ENCODE measurements at places on chromosomes 7 and 10. TPM values are rescaled to one million over a fixed set of nuclear protein-coding genes. Genes with fewer than 3 reads are reported as not detected.

- no peak for DNase-seq
Measured at GRCh38 chr7:151367284-151367683, 25.7 kb downstream of the NUB1 start.

DNA sequence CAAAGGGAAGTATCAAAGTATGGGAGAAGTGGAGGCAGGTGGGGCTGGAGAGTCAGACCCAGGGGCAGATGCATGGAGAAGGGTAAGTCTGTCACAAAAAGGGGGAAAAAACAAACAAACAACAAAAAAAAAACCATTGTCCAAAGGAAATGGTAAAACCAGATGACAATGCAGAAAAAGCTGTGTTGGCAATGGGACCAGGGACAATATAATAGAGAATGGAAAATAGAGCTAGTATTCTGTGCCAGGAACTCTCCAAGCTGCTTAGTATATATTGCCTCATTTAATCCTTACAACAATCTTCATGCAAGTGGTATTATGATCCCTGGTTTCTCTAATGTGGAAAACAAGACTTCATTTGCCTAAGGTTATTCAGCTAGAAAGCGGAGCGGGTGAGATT is 13.1 kb upstream of the KDM7A start:
- DNase-seq, result no peak

DNA sequence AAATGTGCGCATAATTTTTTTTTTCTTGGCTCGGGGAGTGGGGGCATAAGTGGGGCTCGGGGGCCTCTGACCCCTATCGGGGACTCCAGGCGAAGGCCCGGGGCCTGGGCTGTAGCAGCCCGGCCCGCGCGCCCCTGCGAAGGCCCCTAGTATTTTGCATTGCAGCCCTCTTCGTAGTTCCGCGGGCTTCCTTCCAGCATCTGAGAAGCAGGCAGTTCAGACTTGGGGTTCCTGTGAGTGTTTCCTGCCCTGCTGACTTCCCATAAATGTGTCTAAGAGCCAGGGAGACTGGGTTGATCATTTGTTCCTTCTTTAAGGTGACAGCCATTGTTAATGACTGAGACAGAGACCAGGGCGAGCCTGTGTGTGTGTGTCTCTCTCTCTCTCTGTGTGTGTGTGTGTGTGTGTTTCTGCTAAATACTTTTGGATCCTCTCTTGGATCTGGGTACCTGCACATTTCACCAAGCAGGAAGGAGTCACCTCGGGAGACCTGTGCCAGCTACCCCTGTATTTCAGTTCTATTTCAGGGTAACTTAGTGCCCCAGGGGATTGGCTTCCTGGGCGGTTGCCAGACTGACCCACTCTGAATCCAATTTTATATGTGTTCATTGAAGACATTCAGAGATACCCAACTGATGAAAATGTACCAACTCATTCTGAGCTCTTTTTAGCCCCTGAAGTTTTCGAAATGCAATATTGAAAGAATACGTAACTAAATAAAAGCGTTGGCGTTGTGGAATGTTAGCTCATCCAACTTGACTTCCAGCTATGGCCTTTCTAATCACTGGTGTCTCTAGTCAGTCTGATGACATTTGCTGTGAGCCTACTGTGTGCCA is 805 bp downstream of the MSRB2 start:
- DNase-seq, result peak; percentile 67

DNA sequence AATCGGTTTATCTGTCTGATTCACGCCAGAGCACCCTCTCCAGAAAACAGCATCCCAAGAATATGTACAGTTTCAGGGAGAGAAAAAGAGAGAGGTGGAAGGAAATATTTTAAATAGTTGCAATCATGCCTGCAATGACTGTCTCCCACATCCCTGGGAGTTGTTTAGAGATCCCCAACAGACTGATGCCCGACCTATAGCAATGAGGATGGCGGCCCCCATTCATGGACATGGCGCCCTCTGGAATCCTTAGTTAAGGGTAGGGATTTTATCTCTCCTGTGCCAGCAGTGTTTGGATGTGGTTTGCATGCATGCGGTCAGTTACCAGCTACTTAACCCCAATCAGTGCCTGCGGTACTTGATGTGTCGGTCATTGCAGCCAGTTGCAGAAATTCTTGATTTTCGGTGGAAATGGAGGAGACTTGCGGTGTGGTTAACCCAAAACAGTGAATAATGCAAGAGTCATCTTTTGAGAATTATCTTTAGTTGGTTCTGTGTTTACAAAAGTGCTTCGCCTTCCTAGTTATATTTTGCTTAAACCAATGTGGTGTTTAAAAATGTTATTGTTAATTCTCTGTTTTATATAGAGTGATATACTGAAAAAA is 186.0 kb upstream of the TCF7L2 start:
- DNase-seq, result no peak

- DNase-seq, result no peak
Measured at GRCh38 chr10:126675656-126676438, 5.4 kb upstream of the C10orf90 start.

GRCh38 chr7:43658718-43659548 is 70.4 kb downstream of the COA1 start:
- no peak for DNase-seq

GRCh38 chr10:116312548-116312947 is 11.7 kb upstream of the CCDC172 start:
- no peak for DNase-seq

DNA sequence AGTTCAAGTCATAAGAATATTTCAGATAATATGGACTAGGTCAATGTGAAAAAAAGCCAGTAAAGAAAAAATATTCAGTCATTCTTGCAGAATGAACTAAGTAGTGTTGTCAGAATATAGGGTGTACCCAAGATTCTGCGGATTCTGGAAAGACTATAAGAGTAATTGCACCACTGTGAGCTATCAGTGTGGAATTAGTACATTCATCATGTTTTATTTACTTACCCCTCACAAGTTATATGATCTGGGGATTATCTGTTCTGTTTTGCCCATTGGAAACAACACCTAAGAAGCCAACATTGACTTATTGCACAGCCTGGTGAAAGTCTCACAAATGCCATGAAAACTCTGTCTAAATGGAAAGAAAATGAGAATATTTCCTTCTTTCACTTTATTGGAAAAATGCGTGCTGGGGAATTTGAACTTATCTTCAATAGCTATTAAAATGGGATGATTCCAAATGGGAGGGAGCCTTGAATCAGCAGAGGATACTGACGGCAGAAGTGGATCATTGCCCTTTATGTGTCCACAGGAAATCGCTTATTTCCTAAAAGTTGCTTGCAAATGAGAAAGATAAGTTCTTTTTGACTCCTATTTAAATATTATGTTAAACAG is 563.3 kb upstream of the POM121L12 start:
- DNase-seq, result no peak

DNA sequence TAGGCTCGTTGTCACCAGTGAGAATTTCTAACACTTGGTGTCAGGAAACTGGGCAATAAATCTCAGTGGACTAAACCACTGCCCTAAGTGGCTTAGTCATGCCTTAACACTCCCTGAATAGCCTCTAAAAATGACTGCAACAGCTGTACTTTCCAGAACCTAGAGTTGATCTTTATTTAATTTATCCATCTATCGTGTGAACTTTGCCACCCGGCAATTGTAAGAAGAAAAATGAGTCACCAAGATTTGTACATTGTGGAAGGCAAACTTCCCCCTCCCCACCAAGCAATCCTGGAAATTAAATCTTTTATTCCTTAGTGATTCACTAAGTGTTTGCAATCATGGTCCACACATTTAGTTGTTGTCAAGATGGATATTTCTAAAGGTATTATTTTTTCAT is 47.1 kb downstream of the NXPH1 start:
- DNase-seq, result no peak

GRCh38 chr7:133309333-133309732 is 56.5 kb downstream of the EXOC4 start:
- no peak for DNase-seq

DNA sequence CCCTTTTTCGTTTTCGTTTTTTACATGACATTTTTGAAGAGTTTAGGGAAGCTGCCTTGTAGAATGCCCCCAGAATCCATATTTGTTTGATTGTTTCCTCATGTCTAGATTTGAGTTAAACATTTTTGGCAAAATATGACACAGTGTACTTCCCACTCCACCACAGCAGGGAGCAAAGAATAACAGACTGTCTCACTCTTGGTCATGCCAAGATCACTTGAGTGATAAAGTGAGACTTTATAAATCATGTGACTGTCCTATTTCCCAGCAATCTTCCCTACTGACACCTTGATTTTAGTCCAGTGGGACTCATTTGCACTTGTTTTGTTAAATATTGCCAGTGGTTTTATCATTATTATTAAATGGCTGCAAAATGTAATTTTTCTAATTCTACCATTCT is 44.4 kb upstream of the USP6NL start:
- peak; percentile 4 for DNase-seq

GRCh38 chr7:117090791-117091190 is 137.5 kb downstream of the ST7 start:
- no peak for DNase-seq

DNA sequence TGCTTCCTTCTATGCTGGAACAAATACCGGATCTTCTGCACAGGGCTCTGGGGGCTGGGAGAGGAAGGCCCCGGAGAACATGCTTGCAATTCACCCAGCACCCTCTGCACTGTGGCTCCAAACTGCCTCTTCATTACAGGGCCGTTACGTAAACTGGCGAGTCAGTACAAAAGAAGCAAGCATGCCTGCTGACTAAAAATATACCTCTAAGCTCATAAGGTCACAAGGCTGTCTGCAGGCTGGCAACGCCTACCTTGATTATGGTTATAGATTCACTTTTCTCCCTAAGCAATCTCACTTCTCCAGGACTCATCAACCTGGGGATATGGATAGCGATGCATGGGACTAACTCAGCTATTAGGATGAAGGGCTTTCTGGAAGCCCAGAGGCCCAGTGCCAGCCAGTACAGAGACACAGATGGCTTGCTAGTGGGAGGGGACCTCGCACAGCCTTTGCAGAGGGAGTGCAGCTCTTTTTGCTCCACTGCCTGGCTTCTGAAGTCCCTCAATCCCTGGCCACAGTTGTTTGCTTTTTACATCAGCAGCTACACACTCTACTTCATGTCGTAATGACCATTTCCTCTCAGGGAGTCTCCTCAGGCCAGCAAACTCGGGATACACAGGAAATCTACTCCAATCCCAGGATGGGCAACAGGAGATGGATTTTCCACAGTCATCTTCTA is 96.1 kb downstream of the SH3PXD2A start:
- no peak for DNase-seq

DNA sequence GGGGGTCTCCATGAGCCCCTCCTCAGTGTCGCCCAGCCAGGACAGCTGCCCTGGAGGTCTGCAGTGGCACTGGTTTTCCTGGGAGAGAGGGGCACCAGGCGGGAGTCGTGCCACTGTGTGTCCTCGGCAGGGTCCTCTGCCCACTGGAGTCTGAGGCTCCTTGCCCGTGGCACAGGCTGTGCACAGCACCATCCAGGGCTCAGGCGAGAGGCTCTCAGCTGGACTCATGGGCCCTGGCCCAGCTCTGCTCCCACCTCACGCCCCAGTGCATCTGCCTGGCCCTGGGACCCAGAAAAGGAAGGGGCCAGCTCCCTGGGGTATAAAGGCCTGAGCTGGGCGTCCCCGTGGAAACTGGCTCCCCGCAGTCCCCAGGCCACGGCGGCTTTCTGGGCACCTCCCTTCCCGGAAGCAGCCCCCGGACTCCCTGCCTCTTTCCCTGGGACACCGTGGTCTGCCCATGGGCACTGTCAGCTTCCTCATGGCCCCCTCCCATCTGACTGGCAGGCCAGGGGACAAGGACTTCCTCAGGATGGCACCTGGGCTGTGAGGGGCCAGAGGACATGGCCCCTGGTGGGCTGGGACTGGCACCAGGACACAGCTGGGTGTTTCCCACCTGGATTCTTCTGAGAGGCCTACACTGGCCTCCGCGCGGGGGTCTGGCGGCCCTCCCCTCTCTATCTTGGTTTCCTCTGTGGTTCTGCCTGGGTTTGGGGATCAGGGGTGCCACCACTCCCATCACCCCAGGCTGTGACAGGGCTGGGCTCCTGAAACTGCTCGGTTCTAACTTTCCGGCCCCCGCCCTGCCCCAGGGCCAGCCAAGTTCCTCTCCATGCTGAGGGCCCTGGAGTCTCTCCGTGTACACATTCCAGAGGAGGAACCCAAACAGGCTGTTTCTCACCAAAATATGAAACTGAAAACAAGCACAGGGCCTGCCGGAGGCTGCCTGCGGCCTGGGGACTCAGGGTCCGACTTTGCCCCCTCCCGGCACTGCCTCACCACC is 5.5 kb downstream of the FOXL3 start:
- peak; percentile 28 for DNase-seq

DNA sequence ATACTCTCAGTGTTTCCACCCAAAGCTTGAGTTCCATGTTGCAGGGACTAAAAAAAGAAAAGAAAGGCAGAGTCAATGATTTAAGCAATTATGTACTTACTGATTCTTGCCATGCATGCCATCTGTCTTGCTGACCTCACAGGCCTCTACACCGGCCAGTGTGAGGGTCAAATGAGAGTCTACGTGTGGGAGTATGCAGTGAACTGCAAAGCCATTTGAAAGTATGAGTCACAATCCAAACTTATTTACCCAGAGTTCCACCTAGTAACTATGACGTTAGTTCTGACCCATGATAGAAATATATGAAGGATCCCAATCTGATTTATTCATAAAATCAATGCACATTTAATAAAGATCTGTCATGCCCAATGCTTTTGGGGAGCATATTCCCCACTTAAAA is 26.5 kb downstream of the PDE1C start:
- no peak for DNase-seq

DNA sequence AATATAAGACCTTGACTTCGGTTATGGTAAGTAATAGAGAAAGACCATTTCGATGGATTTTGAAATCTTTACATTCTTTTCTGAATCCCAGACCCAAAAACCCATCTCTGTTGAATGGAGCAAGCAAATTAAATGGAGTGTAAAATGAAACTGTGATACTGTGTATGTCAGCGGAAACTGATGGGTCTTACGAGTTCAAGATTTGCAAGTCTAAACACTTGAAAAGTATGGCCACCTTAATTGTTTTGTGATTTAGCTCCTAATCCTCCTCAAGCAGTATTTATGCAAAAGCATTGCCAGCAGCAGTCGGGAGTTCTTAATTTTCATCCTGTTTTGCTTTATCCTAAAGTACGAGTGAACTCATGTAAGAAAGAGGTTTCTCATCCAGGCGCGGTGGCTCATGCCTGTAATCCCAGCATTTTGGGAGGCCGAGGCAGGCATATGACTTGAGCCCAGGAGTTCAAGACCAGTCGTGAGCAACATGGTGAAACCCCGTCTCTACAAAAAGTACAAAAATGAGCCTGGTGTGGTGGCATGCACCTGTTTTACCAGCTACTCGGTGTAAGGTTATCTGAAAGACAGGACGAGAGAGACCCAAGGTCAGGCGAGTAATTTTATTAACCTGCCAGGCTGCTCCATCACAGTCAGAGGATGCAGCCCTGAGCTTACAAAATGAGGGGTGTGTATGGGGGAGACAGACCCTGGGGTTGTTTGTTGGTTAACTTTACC is 5.8 kb upstream of the DHTKD1 start:
- no peak for DNase-seq

GRCh38 chr10:106957823-106958588 is 206.5 kb downstream of the SORCS1 start:
- DNase-seq, result no peak

- DNase-seq, result peak; percentile 63
Measured at GRCh38 chr10:114489521-114490310, 85.4 kb upstream of the AFAP1L2 start.

The SPDYE16 gene
- 0.34 TPM for total RNA-seq

The ARHGAP12 gene
- 49.8 TPM for total RNA-seq

The CUZD1 gene
- total RNA-seq, result 0.50 TPM

The ZNF789 gene
- total RNA-seq, result 16.5 TPM

The CARD11 gene
- 9.2 TPM for total RNA-seq

The PTER gene
- 8.6 TPM for total RNA-seq

The VAX1 gene
- total RNA-seq, result 3.5 TPM

The SAMD9 gene
- total RNA-seq, result not detected

The DNMBP gene
- 38.1 TPM for total RNA-seq

The RASA4 gene
- 47.0 TPM for total RNA-seq

The UNCX gene
- not detected for total RNA-seq

The IFIT5 gene
- total RNA-seq, result 1.5 TPM
